Peyer's patch (tissue), 4 donors: ENCODE measurements at places on chromosomes 16 and 17. TPM values are rescaled to one million over a fixed set of nuclear protein-coding genes. Genes with fewer than 3 reads are reported as not detected.

DNA sequence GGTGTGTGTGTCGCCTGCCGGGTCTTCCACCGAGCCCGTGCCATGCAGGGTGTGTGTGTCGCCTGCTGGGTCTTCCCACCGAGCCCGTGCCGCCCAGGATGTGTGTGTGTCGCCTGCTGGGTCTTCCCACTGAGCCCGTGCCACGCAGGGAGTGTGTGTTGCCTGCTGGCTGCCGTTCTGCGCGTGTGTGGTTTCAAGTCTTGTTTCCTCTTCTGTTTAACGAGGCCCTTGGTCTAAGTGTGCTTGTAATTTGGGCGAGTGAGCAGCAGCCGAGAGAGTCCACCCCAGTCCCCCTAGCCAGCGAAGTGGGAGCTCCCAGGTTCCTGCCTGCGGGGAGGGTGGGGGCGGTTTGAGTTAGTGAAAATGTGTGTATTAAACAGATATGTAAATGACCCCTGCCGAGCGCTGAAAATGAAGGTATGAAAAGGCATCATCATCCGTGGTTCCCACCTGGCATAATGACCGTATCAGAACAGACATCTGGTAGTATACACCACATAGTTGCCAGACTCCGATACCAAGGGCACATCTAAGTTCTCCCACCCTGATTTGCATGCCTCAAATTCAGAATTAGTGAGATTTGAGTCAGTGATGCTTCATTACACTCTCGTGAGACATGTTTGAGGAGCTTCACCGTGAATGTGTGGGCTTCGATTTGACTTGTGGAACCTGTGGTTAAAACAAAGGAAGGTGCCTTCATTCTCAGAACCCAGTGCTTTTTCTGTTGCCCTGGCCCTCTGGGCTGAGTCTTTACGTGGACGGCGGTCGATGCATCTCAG is 114.5 kb upstream of the CHMP6 start:
- no peaks in the 10 kb centered on the region for H3K36me3 ChIP-seq
- no peaks in the 10 kb centered on the region for H3K27me3 ChIP-seq
- H3K4me3 ChIP-seq, result no peak overlapping the region
- peaks cover 15% of the 10 kb centered on the region for H3K4me1 ChIP-seq
- peak; percentile 56 for DNase-seq
- no peak overlapping the region for H3K27ac ChIP-seq

GRCh38 chr16:88688013-88688778 is 1.9 kb upstream of the SNAI3 start:
- no peaks in the 10 kb centered on the region for H3K27me3 ChIP-seq
- no peak for DNase-seq
- no peak overlapping the region for H3K27ac ChIP-seq
- no peaks in the 10 kb centered on the region for H3K36me3 ChIP-seq
- no peak overlapping the region for H3K4me3 ChIP-seq

DNA sequence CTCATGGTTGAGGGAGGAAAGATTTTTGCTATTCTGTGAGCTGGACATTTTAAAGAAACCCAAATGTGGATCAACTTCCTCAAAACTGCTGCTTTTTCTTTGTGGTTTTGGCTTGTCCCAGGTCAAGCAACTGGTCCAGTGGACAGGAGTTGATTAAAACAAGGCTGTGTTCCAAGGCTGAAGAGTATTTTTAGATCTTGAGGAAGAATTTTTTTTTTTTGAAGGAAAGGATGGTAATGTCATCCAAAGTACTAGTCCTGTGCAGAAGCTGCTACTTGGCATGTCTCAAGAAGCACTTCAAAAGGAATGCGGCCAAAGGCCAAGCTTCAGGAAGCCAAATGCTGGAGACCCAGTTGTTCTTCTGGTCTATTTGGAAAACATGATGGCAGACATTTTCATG is 8.0 kb upstream of the MYH2 start:
- no peak overlapping the region for H3K4me3 ChIP-seq
- H3K27ac ChIP-seq, result no peak overlapping the region
- no peaks in the 10 kb centered on the region for H3K36me3 ChIP-seq
- no peaks in the 10 kb centered on the region for H3K27me3 ChIP-seq

- H3K4me1 ChIP-seq, result no peaks in the 10 kb centered on the region
- H3K4me3 ChIP-seq, result no peak overlapping the region
- DNase-seq, result no peak
- no peaks in the 10 kb centered on the region for H3K27me3 ChIP-seq
- no peak overlapping the region for H3K27ac ChIP-seq
Measured at GRCh38 chr16:72809446-72809845, 238.5 kb downstream of the ZFHX3 start.

GRCh38 chr16:67349172-67349571 is 22.6 kb downstream of the LRRC36 start:
- H3K27ac ChIP-seq, result no peak overlapping the region
- no peaks in the 10 kb centered on the region for H3K27me3 ChIP-seq
- H3K4me1 ChIP-seq, result no peaks in the 10 kb centered on the region
- H3K4me3 ChIP-seq, result no peak overlapping the region
- DNase-seq, result no peak
- H3K36me3 ChIP-seq, result no peaks in the 10 kb centered on the region

DNA sequence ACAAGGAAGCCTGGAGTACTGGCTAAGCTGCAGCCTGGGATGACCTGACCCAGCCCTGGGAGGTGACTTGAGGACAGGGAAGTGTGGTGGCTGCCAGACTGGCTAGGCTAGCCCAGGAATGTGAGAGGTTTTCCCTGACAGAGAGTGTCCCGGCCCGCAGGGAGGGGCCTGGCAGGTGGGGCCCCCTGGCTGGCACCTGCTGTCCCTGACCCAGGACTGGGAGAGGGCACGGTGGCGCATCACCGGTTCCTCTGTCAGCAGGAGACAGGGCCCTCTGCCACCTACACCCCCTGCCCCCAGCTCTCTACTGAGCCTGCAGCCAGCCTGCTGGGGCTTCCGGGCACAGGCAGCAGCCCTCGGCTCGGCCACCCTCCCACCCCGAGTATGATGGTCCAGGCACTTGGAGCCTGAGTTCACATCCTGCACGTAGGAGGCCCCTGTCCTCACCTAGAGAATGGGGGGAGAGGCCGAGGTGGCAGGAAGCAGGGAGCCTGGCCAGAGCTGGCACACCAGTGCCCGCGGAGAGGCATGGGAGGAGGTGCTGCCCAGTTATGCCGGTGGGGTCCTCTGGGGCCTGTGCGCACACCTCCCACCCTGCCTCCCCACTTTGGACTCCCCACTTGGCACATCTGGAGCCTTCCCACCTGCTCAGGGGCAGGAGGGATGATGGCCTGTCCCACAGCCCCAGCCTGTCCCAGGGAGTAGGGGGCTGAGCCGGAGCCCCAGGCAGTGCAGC is 528 bp downstream of the PRSS27 start:
- DNase-seq, result no peak
- H3K4me1 ChIP-seq, result peaks cover 7% of the 10 kb centered on the region
- no peaks in the 10 kb centered on the region for H3K36me3 ChIP-seq
- no peak overlapping the region for H3K4me3 ChIP-seq
- no peaks in the 10 kb centered on the region for H3K27me3 ChIP-seq
- no peak overlapping the region for H3K27ac ChIP-seq

DNA sequence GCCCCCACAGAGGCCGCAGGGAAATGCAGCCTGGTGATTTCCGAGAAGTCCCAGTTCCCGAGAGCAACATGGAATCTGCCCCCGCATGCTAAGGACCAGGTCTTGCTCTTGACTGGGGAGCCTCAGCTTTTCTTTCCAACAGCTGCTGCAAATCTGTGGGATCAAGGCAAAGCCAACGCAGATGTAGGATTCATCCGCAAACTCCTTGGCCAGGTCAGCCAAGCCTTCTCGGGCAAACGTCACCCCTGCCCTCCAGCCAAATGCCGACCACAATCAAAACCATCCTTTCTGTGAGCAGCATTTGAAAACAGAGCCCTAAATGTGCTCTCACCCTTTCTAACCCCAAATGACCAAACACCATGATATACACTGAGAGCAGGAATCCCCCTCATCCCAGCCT is 54.0 kb downstream of the MRM3 start:
- no peak overlapping the region for H3K4me3 ChIP-seq
- no peaks in the 10 kb centered on the region for H3K36me3 ChIP-seq
- H3K27ac ChIP-seq, result no peak overlapping the region

DNA sequence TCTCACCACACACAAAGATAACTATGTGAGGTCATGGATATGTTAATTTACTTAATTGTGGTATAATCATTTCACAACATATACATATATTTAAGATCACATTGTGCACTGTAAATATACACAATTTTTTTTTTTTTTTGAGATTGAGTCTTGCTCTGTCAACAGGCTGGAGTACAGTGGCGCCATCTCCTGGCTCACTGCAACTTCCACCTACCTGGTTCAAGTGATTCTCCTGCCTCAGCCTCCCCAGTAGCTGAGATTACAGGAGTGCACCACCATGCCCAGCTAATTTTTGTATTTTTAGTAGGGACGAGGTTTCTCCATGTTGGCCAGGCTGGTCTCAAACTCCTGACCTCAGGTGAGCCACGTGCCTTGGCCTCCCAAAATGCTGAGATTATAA is 11.5 kb upstream of the PRSS54 start:
- no peak overlapping the region for H3K27ac ChIP-seq
- no peaks in the 10 kb centered on the region for H3K4me1 ChIP-seq
- no peaks in the 10 kb centered on the region for H3K36me3 ChIP-seq
- peak; percentile 64 for DNase-seq

The RNF135 gene
- total RNA-seq, result 30.0 TPM
